ENCODE measurements at places on chromosomes 12 and 14.

- DNase-seq = no peak
These were observed 8.3 kb upstream of the PLEK2 start for GRCh38 chr14:67420102-67420739.

- no peak for DNase-seq
These were observed 191.3 kb downstream of the BTG1 start for GRCh38 chr12:91954326-91954725.

GRCh38 chr12:51845482-51845881 lies 3.0 kb downstream of the FIGNL2 start:
- no peak for DNase-seq

GRCh38 chr14:31232081-31232480 lies 24.5 kb upstream of the HECTD1 start:
- no peak for DNase-seq

DNA sequence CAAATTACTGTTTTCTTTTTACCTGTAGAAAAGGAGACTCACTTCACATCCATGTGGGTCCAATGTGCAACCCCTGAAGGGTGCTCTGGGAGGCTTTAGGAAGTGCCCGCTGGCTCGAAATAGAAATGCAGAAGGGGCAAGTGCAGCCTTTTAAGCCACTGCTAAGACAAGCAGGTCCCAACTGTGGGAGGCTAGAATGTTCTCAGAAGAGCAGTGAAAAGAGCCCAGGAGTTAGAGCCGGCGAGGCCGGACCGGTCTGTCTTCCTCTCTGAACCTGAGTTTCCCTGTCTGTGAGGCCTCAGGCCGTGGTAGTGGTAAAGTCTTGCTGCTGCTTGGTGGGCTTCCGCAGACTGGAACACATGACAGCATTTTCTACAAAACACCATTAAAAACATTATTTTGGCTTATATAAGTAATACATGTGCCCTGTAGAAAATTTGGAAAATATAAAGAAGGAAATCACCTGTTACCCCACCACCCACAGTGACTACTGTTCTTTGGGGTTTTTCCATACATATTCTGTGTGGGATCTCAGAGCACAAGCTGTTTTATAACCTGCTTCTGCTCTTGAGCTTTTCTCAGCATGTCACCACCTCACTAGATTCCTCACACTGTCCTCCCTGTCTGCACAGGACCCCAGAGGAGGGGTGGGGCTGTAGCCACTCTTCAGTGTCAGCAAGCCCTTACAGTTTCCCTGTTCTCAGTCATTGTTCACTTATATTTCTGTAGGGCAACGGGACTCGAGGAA lies 6.0 kb downstream of the CKB start:
- no peak for DNase-seq

GRCh38 chr14:89030921-89031320 lies 206.5 kb downstream of the TTC8 start:
- no peak for DNase-seq
